ENCODE measurements at places on chromosomes 16 and 17. TPM values are rescaled to one million over a fixed set of nuclear protein-coding genes. Genes with fewer than 3 reads are reported as not detected.

DNA sequence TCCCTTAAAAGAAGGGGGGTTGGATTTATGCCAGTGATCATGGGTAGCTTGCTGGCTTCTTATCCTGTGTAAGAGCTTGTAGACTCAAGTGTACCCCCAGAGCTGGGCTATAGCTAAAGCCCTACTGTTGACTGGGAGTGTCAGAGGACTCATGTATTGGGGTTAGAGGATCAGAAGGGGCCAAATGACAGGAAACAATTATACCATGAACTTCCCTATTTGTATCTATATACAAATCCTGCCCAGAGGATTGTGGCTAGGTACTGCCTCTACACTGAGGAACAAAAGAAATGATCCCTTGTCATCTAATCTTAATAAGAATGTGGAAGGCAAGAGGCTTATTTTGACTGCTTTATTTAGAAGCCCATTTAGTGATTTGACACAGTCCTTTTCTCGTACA, 14.3 kb downstream of the ZP2 start:
- DNase-seq = no peak

GRCh38 chr16:71352963-71353460, 5.5 kb upstream of the CALB2 start:
- no peak for DNase-seq

GRCh38 chr16:24610416-24610755, 71.0 kb downstream of the RBBP6 start:
- no peak for DNase-seq

- DNase-seq = no peak
Measured at GRCh38 chr17:50218771-50219315, 17.4 kb upstream of the COL1A1 start.

DNA sequence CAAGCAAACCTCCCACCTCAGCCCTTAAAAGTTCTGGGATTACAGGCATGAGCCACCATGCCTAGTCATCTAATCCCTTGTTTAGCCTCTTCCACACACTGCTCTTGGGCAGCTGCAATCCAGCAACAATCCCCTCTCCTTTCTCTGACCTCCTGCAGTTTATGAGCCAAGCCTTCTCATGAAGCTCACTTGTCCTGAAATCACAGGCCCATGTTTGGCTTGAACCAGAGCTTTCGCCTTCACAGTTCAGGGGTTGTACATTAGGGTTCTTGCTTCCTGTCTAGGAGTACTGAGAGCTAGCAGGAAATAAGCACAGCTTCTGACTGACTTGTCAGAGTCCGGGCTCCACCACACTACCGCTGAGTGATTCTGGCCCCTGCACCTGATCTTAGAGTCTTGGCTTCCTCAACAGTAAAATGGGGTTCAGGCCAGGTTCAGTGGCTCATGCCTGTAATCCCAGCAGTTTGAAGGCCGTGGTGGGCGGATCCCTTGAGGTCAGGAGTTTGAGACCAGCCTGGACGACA, 16.3 kb downstream of the ERAL1 start:
- DNase-seq = no peak

DNA sequence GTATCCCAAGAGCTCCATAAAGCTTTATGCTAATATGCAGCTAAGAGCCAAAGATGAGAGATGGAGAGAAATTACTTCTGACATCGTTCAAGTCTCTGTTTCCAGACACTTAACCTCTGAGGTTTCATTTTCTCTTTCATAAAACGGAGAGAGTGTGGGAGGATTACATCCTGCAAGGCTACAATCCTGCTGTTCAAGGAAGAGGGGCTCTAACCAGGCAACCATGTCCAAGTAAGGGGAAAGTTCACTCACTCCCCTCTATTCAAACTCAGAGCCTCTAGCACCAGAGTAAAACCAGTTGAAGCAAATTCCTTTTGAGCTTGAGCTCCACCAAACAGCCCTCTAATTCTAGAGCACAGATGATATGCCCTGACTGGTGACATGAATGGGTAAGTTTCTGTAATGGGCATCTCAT, 397.4 kb downstream of the NPIPA8 start:
- no peak for DNase-seq

GRCh38 chr17:79783891-79784290, 5.9 kb downstream of the CBX2 start:
- no peak for DNase-seq

- no peak for DNase-seq
Measured at GRCh38 chr17:33990943-33991706, 264.0 kb upstream of the CCL2 start.

DNA sequence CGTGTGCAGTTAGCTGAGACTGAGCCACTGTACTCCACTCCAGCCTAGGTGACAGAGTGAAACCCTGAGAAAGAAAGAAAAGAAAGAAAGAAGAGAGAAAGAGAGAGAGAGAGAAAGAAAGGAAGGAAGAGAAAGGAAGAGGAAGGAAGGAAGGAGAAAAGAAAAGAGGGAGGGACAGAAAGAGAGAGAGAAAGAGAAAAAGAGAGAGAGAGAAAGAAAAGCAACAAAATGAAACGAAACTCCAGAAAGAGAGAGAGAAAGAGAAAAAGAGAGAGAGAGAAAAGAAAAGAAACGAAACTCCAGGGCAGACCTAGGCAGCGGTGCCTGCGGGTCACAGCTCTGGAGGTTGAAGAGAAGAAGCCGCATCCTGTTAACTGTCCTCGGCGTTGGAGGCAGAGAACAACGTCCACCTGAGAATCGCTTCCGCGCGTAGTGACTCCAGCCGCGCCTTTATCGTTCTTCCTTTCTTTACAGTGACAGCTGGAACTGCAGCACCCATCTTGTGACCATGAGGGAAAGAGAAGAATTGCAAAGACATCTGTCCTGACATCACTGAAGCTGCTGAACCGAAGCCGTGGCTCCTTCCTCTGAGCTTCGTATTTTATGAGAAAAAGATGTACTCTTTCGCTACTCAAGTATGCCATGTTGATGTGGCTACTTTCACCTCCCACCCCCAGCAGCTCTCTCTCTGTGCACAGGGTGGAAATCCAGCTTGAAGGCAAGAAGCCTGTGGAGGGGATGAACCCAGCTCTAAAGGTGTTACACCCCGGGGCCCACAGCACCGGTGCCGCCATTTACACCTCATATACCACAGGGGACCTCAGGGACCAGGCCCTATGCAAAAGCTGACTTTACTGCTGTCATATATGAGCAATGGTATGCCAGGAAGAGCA, 56.9 kb upstream of the DOC2B start:
- no peak for DNase-seq

GRCh38 chr17:2800367-2800766, 4.1 kb downstream of the RAP1GAP2 start:
- DNase-seq = no peak

- no peak for DNase-seq
Measured at GRCh38 chr17:37741341-37742115, 3.3 kb downstream of the HNF1B start.

- DNase-seq = no peak
Measured at GRCh38 chr16:28297784-28298510, 5.6 kb downstream of the SBK1 start.

GRCh38 chr16:20099375-20099774, 25.7 kb upstream of the GPR139 start:
- no peak for DNase-seq

DNA sequence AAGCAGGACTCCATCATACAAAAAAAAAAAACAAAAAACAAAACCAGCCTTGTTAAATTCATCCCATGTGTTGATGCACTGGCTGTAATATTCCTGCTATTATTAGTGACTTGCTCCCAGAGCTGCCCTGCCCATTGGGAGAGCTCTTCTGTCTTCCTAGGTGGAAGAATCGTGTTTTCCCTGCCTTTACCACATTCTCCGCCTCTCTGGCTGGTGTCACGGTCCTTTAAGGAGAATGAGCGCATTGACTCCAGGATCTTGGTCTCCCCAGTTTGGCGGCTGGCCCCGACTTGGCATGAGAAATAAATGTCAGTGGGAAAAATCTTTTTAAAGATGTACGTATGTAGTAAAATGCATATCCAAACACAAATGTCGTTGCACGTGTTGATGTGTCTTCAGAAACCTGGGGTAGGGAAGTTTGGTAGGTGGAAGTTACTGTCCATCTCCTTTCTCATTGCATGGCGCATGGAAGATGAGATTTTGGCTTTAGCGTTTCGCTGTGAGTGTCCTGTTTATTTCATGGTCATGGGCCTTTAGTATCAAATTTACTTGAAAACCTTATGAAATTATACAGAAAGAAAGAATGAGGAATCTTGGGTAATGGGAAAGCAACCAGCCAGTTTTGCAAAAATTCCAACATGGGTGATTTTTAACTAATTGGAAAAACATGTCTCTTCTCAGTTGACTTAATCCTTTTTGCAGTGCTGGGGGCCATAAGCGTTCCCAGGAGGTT, 15.5 kb downstream of the RMI2 start:
- no peak for DNase-seq

DNA sequence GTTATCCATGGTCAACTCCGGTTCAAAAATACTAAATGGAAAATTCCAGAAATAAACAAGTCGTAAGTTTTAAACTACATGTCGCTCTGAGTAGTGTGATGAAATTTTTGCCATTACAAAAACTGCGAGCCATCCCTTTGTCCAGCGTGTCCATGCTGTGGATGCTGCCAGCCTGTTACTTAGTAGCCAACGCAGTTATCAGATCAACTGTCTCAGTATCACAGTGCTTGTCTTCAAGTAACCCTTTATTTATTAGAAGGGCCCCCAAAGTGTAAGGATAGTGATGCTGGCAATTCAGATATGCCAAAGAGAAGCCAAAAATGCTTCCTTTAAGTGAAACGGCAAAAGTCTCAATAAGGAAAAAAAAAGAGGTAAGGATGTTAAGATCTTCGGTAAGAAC, 23.9 kb downstream of the SNN start:
- no peak for DNase-seq

DNA sequence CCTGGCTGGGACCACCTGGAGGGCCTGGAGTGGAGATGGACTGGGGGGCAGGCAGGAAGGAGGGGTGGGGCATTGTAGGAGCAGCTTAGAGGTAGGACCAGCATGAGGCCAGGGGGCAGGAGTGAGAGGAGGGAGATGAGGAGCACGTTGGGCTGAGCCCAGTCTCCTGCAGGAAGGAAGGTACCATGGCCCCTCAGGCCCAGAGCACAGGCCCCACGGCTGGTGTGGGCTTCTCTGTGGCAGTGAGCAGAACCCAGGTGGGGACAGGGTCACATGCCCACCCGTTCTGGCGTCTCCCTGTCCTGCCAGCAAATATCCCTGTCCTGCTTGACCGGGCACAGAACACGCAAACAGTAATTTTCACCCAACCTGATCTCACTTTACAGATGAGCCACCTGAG, 141.8 kb downstream of the ENGASE start:
- no peak for DNase-seq

GRCh38 chr17:41695954-41696757, 7.5 kb downstream of the EIF1 start:
- DNase-seq = no peak

- no peak for DNase-seq
Measured at GRCh38 chr17:72342627-72343527, 222.1 kb downstream of the SOX9 start.

DNA sequence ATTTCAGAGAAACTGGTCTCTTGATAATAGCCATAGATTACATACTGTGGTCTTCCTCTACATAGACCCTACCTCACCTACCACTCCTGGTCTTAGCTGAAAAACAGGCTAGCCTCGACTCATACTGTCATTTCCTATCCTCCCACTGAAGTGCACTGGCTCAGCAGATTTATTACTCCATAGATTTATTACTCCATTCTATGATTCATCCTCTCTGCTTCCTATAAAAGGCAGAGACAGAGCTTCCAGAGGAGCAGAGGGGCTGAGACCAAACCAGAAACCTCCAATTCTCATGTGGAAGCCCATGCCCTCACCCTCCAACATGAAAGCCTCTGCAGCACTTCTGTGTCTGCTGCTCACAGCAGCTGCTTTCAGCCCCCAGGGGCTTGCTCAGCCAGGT, at the start of gene CCL7:
TSS of gene CCL7 (plus strand) at position 253 of the 400 bp plus-strand sequence. CDS start at position 323, 70 bp downstream.
- DNase-seq = no peak

DNA sequence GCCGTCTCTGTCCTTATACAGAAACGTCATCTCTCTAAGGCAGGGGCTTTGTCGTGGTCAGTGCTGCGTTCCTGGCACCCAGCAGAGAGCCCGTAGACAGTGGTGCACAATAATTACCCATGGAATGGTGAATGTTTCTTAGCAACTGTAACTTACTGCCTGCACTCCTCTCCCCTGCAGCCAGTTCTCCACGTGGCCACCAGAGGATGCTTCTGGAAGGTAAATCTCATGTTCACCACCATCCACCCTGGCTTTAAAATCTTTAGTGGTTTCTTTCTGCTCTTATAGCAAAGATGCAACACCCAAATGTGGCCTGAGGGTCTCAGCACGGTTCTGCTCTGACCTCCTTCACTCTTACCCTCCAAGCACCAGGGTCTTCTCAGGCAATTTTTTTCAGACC, 150.8 kb downstream of the GRIN2A start:
- DNase-seq = no peak

GRCh38 chr17:63881935-63882601, at the start of gene GH2:
Gene GH2, minus strand, starts transcription at chr17:63881944. Its CDS starts 143 bp downstream, at chr17:63881801.
- DNase-seq = no peak

DNA sequence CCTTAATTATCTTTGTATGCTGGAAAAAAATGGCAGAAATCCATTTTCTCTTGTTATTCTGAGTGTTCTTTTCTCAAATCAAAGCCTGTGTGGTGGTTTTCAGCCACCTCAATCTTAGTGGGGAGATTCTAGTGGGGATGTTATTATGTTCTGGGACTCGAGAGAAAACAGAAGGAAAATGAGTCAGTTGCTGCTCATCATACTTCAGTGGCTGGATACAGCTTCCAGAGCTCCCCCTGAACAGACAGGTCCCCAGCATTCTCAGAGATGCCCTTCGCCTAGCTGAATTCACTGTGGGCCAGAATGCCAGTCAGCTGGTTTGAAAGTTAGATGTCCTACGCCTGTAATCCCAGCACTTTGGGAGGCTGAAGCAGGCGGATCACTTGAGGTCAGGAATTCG, 8.5 kb downstream of the ST6GALNAC1 start:
- DNase-seq = no peak

DNA sequence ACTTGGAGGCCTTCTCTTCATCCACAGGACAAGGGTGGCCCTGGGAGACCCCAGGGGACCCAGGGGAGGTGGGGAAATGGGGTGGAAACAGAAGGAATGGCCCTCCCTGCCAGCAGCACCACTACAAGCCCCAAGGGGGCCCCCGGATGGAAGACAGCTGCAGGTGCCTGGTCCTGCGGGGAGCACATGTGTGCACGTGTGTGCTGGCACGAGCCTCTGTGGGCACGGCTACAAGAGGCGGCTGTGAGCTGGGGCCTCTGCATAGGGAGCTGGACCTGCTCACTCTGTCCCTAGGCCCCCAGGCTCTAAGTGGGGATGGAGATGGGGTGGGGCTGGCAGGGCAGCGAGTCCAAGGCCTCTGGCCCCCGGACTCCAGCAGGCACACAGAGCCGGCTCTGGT, 13.2 kb upstream of the AATK start:
- no peak for DNase-seq

GRCh38 chr16:80610481-80611156, 69.8 kb downstream of the DYNLRB2 start:
- no peak for DNase-seq

Gene PGP
- 15.4 TPM for polyA plus RNA-seq

Gene SLC12A3
- polyA plus RNA-seq = 0.11 TPM

Gene AOC2
- 1.0 TPM for polyA plus RNA-seq

Gene KCNJ18
- polyA plus RNA-seq = not detected
